ENCODE measurements at places on chromosomes 6 and 20.

DNA sequence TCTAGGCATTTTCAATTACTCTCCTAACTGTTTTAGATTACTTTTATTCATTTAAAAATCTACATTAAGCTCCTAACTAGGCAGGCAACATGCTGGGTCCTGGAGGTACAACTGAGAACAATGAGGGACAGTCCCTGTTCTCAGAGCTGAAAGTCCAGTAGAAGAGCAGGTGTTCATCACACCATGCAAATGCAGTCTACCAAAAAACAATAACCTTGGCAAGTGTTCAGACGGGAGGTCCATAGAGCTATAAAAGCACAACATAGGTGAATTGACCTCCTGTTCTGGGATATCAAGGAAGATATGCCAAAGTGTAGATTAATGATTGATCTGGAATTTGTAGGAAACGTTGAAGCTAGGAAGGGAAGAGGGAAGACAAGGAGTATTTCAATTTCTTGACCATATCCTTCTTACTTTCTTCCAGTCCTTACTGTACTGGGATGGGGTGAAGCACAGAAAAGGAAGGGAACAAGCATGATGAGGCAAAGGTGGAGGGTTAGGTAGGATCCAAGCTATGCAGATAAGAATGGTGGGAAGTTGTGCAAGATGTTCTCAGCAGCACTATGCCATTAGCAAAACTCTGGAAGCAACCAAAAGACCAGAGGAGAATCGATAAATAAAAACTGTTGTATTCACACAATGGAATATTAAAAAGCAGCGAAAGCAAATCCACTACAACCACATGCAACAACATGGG lies 485.7 kb upstream of the JARID2 start:
- DNase-seq, result no peak

DNA sequence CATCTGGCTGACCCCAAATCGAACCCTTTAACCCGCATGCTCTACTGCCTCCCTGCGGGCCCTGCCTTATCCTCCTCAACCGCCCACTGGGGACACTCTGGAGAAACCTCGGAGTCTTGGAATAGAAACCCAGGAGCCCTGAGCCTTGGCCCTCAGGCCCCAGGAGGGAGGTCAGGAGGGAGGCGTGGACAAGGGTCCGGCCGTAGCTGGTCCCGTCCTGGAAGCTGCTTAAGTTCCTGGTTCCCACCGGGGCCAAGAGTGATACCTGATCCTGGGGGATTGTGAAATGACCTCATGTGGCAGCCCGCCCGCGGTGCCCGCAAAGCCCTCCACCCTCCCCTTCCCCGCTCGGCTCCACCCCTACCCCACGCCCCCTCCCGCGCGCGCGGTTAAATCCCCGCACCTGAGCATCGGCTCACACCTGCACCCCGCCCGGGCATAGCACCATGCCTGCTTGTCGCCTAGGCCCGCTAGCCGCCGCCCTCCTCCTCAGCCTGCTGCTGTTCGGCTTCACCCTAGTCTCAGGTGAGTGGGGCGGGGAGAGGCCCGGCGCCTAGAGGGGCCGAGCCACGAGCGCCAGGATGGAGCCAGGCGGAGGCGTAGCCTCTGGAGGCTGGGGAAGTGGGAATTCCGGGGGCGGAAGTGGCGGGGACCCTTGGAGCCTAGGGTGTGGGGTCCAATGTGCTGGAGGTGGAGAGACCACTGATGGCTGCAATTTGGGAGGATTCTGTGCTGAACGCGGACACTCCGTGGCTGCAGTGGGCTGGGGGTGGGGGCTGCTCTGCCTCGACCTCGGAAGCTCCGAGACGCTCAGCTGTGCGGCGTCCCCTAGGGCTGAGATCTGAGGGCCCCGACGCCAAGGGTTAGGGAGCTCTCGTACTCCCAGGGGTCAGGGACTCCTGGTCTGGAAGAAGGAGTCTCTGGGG lies at the start of gene WFDC2:
Gene WFDC2 (plus strand): TSS at position 418 of the 926 bp plus-strand sequence. CDS start 29 bp downstream, at position 447.
- DNase-seq, result peak; percentile 9

- DNase-seq, result no peak
Measured at GRCh38 chr6:84107495-84107894, 73.9 kb downstream of the MRAP2 start.

GRCh38 chr6:21166754-21167153 lies 426.8 kb upstream of the SOX4 start:
- no peak for DNase-seq

DNA sequence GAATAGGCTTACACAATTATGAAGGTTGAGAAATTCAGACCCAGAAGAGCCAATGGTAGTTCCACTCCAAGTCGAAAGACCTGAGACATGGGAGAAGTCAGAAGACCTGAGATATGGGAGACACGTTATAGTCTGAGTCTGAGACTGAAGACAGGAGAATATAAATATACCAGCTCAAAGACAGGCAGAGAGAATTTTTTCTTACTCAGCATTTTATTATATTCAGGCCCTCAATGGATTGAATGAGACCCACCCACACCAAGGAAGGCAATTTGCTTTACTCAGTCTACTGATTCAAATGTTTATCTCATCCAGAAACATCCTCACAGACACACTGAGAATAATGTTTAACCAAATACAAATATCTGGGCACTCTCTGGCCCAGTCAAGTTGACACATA lies 693.5 kb downstream of the HDGFL1 start:
- no peak for DNase-seq

DNA sequence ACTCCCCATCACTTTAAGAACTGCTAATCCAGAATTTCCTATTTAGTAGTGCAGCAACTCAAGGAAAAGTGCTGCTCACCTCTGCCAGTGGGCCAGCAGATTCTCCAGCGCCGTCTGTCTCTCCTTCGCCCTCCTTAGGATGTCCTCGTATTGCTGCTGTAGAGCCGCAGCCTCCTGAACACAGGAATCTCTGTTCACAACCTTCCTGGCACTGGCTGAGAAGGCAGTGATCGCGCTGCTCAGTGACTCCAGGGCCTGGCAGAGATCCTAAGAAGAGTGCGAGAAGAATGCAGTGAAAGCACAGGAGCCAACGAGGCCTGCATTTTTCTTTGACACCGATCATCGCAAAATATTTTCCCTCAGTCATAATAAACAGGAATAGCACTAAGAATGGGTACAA lies 209.0 kb downstream of the SYNE1 start:
- DNase-seq, result no peak

DNA sequence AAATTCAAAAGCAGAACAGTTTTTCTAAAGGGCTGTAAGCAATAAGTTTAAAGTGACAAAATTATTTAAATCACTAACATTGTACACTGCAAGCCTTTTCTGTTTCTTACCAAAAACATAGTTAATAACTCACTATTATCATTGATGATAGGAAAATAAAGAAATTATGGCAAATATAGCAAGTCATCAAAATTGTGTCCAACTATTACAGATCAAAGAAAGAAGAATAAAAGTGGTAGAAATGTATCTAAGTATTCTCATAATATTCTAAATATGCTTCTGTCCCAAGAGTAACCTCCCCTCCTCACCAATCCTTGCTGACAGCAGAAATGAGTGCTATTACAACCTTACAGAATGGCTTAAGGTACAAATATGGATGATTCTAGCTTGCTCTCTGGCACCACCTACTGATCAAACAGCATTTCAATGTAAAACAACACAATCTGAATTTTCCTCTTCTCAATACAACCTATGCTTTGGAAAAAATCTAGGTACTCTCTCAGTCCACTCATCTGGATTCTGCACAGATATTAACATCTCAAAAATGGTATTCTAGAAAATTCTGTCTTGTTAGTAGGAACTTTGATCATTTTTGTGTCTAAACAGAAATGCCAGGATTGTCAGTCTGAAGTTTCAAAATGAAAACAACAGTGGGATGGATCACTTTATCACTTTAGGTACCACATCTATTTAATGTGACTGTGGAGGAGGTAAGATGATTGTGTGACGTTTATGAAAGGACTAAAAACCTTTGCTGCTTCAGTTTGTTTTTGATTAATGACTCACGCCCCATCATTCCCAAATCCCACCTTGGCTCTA lies 40.9 kb downstream of the ZFP64 start:
- DNase-seq, result no peak

DNA sequence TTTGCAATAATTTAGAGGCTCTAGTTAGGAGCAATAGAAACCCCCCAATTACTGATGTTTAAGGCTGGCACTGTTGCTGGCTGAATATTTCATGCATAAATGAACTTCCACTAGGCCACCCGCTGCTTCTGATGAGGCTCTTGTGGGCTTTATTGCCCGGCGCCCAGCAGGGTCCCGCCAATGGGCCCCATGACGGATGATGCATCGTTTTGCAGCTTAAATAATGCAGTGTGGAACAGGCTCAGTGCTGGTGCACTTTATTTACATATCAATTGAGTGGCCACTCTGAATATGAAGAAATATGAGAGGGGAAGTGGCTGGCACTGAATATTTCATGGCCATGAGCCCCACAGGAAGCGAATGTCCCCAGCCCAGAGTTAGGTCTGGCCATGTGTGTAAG lies 155.3 kb upstream of the MAFB start:
- DNase-seq, result no peak

- DNase-seq, result no peak
Measured at GRCh38 chr20:37342231-37343177, 3.4 kb upstream of the SRC start.

GRCh38 chr20:14838663-14839628 lies 501.5 kb upstream of the FLRT3 start:
- no peak for DNase-seq

DNA sequence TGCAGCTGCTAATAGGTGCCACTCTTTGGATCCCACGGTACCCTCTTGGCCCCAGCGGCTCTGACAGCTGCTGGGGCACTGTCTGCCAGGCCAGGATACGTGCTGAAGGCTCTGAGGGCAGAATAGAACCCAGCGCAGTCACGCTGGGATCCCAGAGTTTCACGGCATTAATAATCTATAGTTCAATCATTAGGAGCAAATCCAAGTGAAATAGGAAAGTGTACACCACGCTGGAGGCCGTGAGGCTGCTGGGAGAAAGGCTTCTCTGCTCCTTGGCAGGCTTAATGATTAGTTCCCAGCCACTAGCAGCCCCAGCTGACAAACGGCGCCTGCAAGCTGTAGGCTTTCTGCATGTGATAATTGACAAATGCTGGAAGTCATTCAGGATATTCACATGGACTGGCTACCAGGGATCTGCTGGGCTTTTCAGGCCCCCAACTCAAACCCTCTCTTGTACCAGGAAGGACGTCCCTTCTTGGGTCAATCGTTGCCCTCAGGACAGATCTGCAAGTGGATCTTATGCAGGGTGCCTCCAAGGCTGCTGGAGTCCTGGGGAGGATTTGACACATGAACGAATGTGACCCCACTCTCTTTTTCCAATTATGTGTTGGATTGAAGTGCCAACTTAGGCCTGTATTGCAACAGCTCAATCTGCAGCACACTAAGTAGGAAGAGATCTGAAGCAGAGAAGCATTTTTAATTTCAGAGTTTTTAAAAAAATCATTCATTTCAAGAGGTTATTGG lies 50.1 kb upstream of the INSM1 start:
- DNase-seq, result no peak

DNA sequence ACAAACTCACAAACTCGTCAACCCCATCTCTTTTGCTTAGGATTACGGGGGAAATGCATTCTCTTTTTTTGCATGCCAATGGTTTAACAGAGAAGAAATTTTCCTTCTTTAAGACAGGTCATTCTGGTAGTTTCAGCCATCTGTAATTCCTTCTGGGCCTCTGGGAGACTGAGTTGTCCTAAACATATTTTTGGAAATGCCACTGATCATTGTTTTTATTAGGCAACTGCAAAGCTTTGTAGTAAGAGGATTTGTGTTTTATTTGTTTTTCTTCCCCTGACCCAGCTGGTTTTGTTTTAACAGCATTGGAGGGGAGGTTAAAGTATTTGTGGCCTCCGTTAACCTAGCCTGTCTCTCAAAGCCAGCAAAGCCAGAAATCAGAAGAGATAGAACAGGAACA lies 73.1 kb upstream of the ISM1 start:
- no peak for DNase-seq

DNA sequence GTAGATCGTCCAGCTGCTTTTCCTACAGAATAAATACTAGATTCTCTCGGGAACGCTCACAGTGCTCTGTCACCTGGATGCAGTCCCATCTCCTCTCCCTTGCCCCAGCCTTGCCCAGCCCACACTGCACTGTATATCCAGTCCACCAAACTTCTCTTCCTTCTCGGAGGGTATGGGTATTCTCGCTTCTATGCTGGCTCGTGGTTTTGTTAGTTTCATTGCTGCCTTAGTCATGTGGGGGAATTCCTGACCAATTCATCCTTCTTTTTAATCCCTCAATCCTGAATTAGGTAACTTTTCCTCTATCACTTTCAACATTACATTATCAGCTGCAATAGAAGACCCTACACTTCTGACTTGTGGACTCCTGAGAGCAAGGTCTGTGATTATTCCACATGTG lies 252.4 kb downstream of the GMDS start:
- DNase-seq, result no peak

- DNase-seq, result no peak
Measured at GRCh38 chr6:137235686-137236085, 16.5 kb upstream of the IFNGR1 start.

GRCh38 chr6:89045576-89045975 lies 35.0 kb upstream of the PNRC1 start:
- DNase-seq, result no peak

GRCh38 chr20:57779401-57780003 lies 69.7 kb upstream of the PMEPA1 start:
- no peak for DNase-seq

GRCh38 chr6:157280157-157280556 lies 43.2 kb downstream of the TMEM242 start:
- DNase-seq, result no peak

GRCh38 chr6:26351544-26351953 lies 13.4 kb upstream of the BTN3A2 start:
- no peak for DNase-seq

DNA sequence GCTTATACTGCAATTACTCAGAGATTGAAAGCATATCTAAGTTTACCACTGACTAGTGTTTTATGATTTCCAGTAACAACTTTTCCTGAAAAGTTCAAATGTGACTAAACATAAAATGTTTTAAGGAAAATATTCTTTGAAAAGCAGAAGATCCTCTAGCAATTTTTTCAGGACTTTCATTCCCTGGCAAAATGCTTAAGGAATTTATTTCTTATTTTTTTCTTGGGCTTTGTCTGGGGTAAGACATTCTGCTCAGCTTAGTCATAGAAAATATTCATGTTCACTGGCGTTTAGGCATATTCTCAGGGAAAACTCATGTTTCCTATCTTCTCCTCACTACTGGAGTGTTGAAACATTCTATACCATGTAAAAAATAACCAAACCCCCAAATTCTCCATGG lies 235.3 kb upstream of the CEP162 start:
- DNase-seq, result no peak

GRCh38 chr6:55601120-55601519 lies 22.1 kb upstream of the HMGCLL1 start:
- DNase-seq, result no peak

- DNase-seq, result no peak
Measured at GRCh38 chr6:60643870-60644269, 1642.2 kb downstream of the KHDRBS2 start.

DNA sequence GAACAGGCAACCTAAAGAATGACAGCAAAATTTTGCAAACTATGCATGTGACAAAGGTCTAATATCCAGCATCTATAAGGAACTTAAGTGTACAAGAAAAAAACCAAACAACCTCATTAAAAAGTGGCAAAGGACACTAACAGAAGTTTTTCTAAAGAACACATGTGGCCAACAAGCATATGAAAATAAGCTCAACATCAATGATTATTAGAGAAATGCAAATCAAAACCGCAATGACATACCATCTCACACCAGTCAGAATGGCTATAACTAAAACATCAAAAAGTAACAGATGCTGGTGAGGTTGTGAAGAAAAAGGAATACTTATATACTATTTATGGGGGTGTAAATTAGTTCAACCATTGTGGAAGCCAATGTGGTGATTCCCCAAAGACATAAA lies 5.5 kb downstream of the RFPL4B start:
- no peak for DNase-seq

GRCh38 chr6:25536781-25537180 lies 115.2 kb upstream of the SCGN start:
- no peak for DNase-seq

GRCh38 chr6:18293076-18293904 lies 29.0 kb upstream of the DEK start:
- no peak for DNase-seq
